NCI-H2081 (cell line): ENCODE measurements at places on chromosomes 12 and 14.

DNA sequence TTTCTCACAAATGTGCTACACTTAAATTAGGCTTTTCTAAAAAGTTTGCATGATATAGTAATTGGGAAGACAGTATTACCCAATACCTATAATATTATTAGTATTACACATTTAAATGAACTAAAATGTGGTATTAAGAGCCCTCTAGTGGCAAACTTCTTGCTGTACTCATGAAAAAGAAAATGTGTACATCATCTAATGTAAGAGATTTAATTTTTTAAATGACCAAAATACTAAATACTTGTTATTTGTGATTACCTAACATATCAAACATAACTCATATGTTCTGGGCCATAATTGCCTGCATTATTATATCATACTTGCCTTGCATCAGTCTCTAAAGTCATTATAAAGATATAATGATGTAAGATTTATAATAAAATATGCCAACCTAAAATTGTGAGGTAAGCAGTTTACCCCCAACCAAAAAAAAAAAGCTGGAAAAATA, 64.2 kb downstream of the DNAI7 start:
- DNase-seq: peak; percentile 27

DNA sequence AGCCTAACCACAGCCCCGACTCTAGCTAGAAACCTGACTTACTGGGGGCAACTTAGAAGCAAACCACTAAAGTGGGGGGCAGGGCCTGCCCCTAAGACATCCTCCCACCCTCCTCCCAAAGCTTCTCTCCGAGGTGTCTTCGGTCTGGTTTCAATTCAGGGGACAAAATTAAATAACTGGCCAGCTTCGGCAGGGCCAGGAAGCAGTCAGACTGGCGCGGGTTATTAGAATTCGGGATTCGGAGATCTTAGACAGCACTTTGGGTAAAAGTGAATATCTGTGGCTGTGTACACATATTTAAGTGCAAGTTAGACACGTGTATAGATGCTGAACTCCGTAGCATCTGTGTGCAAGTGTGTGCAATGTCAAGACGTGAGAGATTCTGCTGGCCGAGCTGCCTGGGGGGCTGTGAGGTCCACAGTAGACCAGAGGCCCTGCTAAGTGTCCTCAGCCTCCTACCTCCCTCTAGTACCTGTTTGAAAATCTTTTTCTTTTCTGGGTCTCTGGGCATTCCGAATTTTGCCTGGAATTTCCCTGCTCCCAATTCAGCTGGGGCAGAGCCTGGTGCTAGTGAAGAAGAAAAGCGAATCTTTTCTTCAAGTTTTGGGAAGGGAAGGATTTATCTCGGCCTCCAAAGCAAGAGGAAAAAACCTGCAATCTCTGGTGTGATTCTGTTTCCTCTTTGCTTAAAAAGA, 4.0 kb upstream of the HOXC10 start:
- no peak for DNase-seq

- peak; percentile 58 for DNase-seq
These were observed 771 bp upstream of the AVPR1A start for GRCh38 chr12:63151623-63152320.

DNA sequence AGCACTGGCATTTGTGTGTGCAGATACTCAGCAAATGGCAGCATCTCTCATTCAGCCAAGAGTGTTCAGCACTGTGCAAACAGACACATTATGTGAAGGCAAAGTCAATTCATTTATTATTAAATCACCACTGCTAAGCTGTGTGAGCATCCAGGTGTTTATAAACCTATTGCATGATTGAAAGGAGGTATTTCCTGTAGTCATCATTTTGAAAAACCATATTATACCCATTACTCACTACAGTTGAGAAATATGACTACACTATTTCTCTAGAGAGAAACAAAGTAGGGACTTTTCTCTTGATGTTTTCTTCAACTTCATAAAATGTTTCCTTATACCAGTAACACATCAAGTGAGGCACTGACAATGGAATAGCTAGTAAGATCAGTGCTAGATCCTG, 13.7 kb downstream of the SPX start:
- no peak for DNase-seq

DNA sequence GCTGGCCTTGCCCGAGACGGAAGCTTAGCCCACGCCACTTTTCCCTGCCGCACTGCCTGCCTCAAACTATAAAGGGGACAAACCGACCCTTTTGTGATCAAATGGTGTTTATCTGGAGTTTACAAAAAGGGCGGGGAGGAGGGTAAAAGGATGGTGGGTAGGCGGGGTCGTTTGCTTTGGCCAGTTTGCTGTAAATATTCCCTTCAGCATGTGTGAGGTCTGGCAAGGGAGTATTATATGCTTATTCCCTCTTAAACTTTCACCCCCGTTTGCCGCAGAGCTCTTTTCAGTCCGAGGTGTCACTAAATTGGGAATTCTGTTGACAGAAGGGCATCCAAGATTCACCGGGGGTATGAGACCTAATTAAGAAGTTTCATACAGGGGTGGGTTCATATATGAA, 3.8 kb upstream of the TBX3 start:
- no peak for DNase-seq

DNA sequence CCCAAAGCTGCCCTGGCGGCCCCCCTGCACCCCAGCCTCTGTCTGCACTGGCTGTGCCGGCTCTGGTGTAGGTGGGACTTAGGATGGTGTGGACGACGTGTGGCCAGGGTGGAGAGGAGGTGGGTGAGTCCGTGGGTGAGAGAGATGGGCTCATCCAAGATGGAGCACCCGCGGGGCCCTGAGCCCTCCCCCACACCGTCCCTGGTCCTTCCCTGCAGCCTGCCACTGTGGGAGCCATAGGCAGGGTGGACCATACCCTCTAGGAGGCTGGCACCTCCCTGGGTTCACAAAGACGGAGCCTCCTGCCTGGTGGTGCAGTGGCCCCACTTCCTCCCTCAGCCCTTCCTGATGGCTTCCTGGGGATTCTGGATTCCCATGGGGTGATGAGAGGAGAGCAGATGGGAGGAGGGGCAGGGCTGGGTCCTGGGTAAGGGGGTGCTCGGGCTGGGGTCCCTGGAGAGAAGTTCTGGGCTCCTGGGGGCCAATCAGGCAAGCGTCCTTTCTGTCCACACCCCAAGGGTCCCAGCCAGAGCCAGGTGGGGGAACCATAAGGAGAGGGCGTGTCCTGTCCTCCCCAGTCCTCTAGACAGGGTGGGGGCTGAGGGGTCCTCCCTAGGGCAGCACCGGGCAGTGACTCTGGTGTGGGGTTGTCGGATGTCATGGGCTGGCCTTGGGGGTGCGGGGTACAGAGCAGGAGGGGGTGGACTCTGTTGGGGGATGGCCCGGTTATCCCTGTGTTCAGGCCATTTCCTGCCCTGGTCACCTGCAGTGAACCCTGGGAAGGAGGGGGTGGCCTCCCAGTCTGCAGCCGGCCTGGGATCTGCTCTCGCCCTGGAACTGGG, 384.8 kb downstream of the TMEM121 start:
- DNase-seq: no peak

DNA sequence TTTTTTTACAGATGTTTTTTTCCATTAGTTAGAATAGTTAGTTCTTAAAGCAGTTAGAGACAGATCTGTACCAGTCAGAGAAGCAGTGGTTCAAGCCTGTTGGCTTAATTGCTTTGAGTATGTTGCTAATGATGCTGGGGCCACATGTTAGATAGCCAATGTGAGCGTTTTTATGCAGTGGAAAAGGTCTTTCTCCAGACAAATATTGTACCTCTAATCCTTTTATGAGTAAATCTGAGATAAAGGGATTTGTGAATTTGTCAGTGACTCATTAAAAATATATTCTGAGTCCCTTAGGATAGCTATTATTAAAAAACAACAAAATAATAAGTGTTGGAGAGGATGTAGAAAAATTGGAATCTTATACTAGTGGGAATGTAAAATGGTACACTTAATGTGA, 154.2 kb downstream of the MSRB3 start:
- no peak for DNase-seq

DNA sequence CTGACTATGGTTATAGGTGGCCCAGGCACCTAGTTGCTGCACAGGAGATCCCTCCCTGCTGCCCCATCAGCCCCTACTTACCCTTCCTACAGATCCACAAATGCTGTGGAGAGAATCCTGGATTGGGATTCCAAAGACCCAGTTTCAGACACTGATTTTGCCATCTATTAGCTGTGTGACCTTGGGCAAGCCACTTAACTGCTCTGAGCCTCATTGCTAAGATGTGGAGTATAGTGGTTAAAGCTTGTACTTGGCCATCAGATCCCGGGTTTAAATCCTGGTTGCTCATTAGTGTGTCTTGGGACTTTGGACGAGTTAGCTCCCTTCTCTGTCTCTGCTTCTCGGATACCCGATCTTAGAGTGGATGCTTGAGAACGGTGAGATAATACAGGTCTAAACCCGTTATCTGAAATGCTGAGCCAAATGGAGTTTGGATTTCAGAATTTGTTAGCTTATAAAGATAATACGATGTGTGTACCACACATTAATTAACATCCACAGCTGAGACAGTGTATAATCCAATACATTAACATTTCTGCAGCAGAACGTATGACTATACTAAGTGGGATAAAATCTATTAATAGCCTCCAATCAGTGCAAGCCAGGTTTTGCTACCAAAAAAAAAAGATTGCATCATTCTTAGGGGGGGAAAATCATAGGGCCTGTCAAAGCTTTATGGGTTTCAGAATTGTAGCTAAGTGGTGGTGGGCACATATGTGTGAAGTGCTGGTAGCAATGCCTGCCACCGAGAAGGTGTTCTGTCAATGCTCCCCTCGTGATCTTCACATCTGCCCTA, 16.0 kb downstream of the PROX2 start:
- DNase-seq: no peak

DNA sequence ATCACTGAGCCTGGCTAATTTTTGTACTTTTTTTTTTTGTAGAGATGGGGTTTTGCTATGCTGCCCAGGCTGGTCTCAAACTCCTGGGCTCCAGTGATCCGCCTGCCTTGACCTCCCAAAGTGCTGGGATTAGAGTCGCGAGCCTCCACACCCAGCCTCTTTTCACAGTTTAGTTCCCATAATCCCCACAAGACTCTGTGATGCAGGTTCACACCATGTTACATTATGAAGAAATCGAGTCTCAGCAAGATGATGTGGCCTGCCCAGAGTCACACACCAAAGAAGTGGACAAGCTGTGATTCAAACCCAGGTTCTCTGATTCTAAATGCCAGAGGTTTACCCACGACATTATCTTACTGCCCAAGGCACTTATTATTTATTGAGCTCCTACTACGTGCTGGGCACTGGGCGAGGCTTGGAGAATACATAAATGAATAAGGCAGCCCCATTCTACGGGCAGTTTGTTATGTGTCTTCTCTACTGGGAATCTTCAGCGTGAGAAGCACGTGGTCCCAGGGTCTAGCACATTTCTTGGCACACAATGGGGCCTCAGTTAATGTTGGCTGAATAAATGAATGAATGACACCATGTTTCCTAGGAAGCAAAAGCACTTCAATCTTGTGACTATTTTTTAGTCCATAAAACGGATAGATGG, 23.5 kb upstream of the OASL start:
- DNase-seq: no peak

GRCh38 chr12:75471902-75472890, 8.4 kb upstream of the GLIPR1 start:
- DNase-seq: no peak

DNA sequence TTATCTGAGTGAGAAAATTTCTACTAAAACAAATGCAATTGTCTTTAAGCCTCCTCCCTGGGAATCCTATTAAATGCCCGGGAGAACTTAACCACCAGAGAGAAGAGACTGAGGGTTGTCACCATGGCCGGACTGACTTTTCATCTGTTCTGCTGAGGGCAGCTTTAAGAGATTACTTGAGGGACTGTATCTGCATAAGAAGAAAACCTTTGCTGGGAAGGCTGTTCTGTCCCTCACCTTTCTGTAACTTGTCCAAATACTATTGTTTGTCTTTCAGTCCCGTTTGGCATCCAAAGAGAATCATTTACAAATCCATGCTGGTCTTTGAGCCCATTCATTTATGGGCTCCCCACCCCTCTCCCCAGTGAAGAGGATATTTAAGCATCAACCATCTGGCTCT, 306.3 kb upstream of the FLRT2 start:
- no peak for DNase-seq

- DNase-seq: no peak
These were observed at the start of gene SYCP3 for GRCh38 chr12:101738920-101739665. Gene SYCP3 (minus strand): TSS chr12:101739462. CDS start chr12:101737935, 1,527 bp downstream.

DNA sequence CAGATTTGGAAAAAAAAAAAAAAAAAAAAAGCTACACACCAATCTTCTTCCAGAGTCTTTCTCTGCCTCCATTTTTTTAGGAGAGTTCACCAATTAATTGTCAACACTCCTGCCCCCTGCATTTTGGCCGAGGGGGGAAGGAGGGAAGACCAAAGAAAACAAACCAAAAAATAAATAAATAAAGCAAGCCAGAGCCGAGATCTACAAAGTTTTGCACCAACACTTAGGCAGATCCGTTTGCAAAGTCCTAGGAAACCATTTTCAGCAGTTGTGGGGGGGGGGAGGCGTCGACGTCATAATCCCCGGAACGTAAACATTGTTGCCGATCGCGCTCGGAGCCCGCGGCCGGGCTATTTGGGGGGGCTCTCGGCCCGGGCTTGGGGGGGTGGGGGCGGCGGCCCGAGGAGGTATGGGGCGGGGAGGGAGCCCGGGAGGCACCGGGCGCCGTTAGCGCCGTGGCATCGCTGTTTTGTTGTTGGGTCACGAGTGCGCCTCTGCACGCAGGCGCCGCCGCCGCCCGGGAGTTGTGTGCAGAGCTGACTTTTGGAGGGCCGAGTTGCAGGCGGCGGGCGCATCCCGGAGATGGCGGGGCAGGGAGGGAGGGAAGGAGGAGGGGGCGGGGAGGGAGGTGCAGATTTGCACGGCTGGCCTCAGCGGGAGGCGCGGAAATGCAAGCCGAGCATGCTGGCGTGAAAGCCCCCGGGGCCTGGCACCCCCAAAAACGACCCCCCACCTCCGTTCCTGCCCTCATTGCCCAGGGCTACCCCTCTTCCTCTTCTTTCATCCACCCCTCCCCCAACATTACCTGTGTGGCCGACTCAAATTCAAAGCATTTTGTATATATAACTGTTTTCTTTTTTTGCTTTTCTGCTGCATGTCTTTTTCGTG, 598 bp downstream of the KDM2B start:
- peak; percentile 65 for DNase-seq

DNA sequence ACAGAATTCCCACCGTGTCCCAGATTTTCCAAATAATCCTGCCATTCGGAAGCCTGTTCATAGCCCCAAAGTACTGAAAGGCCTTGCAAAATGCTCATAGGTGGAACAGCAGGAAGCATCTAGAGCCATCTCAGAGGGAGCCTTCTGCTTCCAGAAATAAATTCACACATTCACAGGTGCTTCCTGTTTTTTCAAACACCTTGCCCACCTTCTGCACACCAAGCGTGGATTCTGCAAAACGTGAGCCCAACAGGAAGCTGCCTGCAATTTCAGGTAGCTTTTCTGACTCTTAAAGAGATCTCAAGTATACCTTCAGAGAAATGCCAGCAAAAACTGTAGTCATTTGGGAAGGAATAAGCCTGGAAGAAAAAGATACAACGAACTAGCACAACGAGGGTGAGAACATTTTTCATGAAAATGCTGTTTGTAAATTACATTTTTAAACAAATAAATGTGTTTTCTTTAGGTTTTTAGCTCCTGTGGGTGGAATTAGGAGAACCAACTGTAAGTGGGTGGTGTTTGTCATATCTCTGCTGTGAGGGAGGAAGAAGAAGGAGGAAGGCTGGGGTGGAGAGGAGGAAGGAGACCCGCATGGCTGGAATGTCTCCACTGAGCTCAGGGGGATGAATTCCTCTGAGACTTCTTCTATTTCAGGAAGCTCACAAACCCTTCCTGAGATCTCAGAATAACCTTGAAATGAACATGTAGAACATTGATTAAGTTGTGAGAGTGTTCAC, at the start of gene IFNG-AS1:
Gene IFNG-AS1, plus strand, starts transcription at position 264 of the 737 bp plus-strand sequence.
- DNase-seq: no peak
